ENCODE measurements at places on chromosomes 2 and 18.

GRCh38 chr2:37984589-37984988 is 59.5 kb downstream of the RMDN2 start:
- no peak for DNase-seq

DNA sequence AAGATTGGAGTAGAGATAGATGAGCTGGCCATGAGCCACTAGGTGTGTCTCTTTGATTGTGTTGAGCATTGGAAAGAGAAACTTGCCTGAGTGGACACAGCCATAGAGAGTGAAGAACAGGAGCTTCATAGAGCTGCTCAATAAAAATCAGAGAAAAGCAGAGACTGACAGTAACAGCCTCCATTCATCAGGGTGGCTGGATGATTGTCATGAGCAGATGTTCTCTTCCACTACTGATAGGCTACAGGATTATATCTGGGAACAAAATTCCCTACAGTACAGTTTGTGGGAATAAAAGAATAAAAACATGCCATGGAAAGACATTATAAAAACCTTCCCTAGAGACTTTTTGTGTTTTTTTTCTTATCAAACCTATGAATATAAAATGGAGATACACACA is 404.8 kb upstream of the ACVR2A start:
- DNase-seq, result no peak

- DNase-seq, result no peak
These were observed 69.2 kb downstream of the NRXN1 start for GRCh38 chr2:50962731-50963130.

DNA sequence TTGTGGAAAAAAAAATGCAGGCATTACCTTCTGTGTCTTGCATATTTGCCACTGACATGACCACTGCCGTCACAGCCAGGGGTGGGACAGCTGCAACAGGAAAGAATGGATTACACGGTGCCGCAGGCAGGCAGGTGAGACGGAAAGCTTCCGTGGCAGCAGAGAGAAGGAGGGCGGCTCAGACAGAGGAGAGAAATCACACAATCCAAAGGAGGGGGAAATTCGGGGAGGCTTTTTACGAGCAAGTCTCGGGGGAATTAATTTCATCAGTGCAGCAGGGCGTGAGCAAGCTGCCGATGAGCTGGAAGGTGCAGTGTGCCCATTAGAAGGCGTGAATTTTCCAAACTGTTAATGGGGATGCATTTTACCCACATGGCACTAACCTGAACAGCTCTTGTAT is 234.8 kb upstream of the PXDN start:
- no peak for DNase-seq

DNA sequence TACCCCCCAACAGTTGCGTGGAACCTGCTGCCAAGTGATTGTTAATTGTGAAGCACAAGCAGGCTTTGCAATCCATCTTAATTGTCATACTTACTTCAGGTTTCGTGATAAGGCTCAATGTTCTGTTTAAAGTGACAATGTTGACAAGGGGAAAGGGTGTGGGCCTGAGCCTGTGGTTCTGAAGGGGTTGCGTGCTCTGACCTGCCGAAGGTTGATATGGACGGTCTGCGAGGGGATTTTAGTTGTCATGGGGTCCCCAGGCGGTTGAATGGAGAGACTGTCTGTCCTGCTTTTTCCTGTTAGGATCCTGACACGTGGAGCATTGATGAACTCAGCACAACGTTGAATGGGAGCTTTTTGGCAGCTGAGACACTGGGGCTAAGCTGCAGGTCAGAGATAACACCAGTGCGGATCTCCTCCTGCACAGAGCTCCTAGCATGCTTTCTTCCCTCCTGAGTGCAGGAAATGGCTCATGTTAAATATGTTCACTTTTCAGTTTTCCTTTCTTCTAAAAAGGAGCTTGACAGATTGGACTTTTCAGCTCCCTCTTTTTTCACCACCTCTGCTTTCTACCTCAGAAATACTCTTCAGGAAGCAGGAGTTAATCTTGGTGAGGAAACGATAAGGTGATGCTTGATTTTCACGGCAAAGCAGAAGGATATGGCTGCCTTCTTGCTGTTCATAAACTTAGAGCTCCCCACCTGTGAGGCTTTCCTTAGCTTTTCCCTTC is 62.9 kb upstream of the ZEB2 start:
- no peak for DNase-seq

- no peak for DNase-seq
These were observed 12.4 kb downstream of the CNNM4 start for GRCh38 chr2:96772903-96773671.

DNA sequence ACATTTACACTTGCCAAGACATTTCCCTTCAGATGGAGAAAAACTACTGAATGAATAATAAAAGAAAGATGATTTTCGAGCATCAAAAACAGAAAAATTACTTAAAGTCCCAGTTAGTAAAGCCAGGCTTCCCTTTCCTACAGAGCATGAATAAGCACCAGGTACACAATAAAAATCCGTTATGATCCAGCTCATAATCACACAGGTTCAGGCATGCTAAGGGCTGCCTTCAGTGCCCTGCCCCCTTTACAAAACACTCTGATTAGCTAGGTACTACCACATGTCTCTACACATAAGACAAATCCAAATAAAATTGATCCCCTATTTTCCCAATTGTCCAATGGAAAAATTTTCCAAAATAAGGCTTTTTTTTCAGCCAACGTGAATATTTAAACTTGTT is 413.2 kb upstream of the LRATD1 start:
- DNase-seq, result no peak

DNA sequence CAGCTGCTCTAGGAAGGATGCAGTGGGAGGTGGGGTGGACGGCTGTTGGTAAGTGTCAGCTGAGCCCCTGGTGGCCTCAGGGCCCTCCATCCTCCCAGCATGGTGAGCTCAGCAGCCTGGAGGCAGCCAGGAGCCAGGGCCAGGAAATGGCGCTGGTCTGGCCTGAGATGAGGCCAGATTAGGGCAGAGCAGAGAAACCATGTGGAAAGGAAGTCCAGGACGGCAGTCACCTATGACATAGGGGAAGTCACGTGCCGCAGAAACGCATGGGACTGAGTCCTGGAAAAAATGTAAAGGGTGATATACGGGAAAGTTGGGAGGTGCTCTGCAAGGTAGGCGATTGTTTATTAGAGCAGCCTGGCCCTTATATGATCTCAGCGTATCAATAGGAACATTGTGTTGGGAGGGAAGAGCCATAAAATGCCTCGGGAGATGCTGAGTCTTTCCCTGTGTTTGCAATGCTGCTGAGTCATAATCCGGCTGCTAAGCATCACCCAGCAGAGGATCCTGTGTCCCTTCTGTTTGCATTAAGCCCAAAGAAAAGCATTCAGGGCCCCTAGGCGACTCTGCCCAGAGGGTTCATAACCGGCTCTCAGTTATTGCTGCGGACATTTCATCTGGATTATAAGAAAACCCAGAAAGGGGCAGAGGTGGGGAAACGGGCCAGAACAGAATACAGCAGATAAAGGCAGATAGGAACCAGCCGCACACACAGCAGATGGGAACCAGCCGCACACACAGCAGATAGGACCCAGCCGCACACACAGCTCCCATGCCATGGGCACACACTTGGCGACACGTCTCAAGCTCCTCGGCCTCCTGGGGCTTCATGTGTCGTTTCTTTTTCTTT is 30.3 kb upstream of the B3GNT7 start:
- no peak for DNase-seq

DNA sequence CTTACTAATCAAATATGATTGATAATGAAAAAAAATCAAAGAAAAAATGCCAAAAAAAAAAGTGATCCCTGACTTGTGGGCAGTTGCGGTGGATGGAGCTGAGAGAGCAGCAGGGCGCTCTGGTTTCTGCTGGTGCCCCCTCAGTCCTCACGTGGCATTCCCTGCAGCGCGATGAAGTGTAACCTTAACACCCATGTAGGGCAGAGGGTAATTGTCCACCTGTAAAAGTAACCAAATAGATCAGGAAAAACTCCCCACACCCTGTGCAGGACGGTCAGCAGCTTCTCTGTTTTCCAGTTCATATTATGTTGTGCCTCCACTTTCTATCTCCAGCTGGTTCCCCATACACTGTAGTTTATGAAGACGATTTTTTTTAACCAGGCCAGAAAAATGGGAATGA is 25.0 kb downstream of the COA5 start:
- no peak for DNase-seq

DNA sequence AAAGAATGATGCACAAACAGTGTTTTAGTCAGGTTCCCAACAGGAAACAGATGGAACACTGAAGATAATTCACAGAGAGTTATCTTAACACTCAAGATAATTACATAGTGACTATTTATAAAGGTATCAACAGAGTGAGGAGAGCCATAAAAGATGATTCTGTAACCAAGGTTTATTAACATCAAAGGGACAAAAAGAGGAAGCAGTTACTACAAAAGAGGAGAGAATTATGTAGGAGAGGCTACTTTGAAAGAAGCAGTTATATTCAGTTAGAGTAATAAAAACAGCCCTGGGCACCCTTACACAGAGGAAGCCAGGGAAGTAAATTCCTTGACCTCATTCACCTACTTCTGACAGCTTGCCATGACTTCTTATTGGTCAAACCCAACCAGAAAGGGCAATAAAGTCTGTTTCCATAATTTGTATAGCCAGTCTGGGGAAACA is 326.5 kb upstream of the SLC39A10 start:
- DNase-seq, result no peak

DNA sequence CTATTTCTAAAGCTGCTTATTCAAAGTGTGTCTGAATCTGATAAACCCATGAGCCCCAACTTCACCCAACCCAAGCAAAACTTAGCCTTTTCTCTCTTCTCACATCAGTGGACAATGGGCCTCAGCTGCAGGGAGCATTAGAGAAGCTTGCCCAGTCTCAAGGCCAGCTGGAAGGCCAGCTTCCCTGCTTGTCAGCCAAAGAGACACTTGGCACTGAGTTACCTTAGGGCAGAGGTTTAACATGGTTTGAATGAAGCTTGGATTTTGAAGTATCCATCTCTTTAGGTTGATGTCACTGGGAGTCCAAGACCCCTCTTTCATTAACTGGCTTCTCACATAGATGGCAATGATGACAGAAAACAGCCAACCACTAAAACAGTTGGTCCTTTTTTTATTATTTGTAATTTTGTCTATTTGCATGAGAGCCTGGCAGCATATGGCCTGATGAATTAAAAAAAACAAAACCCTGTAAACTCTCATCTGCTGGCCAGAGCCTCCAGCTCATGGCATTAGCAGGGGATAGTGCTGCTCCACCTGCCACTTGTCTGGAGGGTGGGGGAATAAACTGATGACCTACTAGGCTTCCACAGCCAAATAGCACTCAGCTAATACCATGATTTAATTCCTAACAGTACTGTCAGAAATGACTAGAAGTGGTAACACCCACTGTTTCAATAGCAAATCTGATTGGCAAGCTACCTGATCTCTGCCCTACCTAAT is 137.0 kb downstream of the UBE2E3 start:
- DNase-seq, result no peak

- no peak for DNase-seq
These were observed 46.2 kb downstream of the ANKRD44 start for GRCh38 chr2:197264332-197264731.

- no peak for DNase-seq
These were observed 77.5 kb downstream of the NCK2 start for GRCh38 chr2:105822186-105822585.

DNA sequence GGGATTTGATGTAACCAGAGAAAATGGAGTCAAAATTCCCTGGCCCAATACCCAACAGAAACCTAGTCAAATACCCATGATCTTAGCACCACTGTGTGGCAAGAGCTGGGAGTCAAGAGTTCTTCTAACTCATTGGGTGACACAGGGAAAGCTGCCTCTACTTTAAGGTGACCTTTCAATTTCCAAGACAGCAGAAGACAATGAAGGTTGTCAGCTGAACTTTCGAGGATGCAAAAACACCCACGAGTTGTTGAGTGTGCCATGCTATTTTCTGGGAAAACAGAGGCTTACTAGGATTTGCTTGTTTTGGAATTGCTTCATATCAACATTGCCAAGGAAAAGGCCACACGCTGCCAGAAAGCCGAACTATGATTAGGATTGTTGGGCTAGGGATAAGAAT is 61.6 kb upstream of the CYRIA start:
- no peak for DNase-seq

- no peak for DNase-seq
These were observed 30.9 kb upstream of the NAB1 start for GRCh38 chr2:190618030-190618429.

GRCh38 chr2:59702026-59702425 is 851.4 kb downstream of the BCL11A start:
- no peak for DNase-seq

- DNase-seq, result no peak
These were observed 142.7 kb upstream of the DOK6 start for GRCh38 chr18:69257861-69258458.

GRCh38 chr18:36322734-36323133 is 25.2 kb downstream of the FHOD3 start:
- DNase-seq, result no peak

DNA sequence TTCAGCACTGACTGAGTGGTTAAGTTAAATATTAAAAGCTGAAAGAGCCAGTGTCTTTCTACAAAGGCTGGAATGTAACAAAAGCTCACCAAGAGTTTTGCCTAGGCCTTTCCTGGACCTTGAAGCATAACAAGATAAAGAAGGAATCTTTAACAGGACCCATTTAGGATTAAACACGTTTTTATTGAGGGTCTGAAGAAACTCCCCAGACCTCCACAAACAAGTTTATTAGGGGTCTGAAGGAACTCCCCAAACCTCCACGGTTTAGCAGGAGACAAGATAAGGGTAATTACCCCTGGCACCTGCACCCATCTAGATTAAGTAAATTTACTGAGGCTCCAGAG is 104.0 kb downstream of the ACAA2 start:
- DNase-seq, result no peak

- no peak for DNase-seq
These were observed 9.0 kb upstream of the SCN9A start for GRCh38 chr2:166384774-166385173.

GRCh38 chr2:16303761-16304160 is 361.9 kb downstream of the CYRIA start:
- DNase-seq, result no peak

GRCh38 chr2:137896467-137896866 is 67.8 kb upstream of the HNMT start:
- DNase-seq, result no peak

DNA sequence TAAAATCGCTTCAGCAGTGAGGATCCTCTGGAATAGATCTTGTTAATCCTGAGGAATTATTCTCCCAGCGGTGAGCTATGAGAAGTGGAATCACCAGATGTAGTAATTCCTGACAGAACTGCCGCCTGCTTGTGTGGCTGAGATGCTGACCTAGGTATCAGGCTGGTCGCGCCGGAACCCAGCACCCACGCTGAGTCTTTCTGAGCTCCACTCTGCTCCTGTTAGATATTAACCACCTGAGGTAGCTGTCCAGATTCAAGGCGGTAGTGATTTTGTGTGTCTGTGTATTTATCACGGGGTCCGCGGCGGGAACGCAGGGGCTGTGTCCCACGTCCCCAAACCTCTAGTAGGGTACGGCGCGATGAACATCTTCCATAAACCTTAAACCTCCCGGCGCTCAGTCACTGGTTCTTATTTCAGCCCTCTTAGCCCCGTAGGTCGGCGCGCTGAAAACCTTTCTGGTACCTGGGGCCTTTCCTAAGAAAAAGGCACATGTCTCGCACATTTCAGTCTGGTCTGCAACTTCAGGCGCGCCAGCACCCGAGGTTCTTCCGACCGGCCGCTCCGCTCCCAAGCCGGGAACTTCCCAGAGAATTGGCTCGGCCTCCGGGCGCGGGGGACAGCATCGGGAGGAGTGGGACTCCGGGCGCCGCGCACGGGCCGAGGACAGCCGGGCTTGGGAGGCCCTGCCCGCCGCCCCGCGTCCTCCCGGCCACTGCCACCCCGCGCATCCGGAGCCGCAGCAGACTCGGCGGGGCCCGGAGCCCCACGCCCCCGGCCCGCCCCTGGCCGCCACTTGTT is 542 bp upstream of the CNNM3 start:
- DNase-seq, result no peak

All from stimulated activated CD4-positive, alpha-beta T cell treated with anti-CD3 and anti-CD28 coated beads, Interleukin-1b, Interleukin-23, amount 100 ng/mL, for 24 hours (primary cell).